ENCODE measurements at places on chromosomes 5 and 9. TPM values are rescaled to one million over a fixed set of nuclear protein-coding genes. Genes with fewer than 3 reads are reported as not detected.

DNA sequence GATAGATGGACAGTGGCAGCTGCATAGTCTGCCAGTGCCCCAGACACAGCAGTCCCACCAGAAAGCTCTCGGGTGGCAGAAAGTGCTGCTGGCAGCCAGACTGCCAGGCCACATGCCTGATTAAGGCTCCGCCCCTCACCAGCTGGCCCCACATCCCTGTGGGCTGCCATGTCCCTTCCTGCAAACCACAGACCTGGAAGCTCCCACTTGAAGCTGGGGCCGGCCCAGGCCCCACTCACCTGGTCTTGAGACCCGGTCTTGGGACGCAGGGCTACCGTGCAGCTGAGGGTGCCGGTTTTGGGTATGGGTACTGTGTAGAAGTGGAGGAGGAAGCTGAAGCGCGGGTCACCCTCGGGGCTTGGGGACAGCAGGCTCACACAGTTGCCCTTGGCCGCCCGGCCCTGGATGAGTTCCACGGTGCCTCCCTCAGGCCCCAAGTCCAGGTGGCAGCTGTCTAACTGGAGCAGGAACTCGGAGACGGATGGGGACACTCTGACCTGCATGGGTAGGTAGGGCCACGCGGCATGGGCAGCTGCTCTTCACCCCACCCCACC, 15.3 kb downstream of the FPGS start:
- DNase-seq = no peak
- H3K4me3 ChIP-seq = no peak overlapping the region
- no peak overlapping the region for H3K27ac ChIP-seq

GRCh38 chr5:140259500-140259899, 43.4 kb downstream of the PFDN1 start:
- H3K27me3 ChIP-seq = no peaks in the 10 kb centered on the region
- H3K4me1 ChIP-seq = peaks cover 4% of the 10 kb centered on the region
- no peak overlapping the region for H3K4me3 ChIP-seq
- peak; percentile 89 for DNase-seq
- H3K36me3 ChIP-seq = peaks cover 14% of the 10 kb centered on the region

GRCh38 chr5:83294246-83294645, 177.3 kb upstream of the VCAN start:
- H3K4me3 ChIP-seq = no peak overlapping the region
- H3K4me1 ChIP-seq = no peaks in the 10 kb centered on the region
- no peak overlapping the region for H3K27ac ChIP-seq
- H3K36me3 ChIP-seq = no peaks in the 10 kb centered on the region

- no peak for DNase-seq
- H3K4me3 ChIP-seq = no peak overlapping the region
- H3K36me3 ChIP-seq = no peaks in the 10 kb centered on the region
Measured at GRCh38 chr9:113964495-113965170, 88.5 kb downstream of the ZNF618 start.

- H3K4me1 ChIP-seq = no peaks in the 10 kb centered on the region
- no peaks in the 10 kb centered on the region for H3K27me3 ChIP-seq
- DNase-seq = no peak
- no peaks in the 10 kb centered on the region for H3K36me3 ChIP-seq
- no peak overlapping the region for H3K27ac ChIP-seq
- no peak overlapping the region for H3K4me3 ChIP-seq
Measured at GRCh38 chr9:105194234-105194633, 50.2 kb upstream of the SLC44A1 start.

The ACO1 gene
- 6.4 TPM for polyA plus RNA-seq

The AP3B1 gene
- 36.0 TPM for polyA plus RNA-seq
